Suppressor macrophage treated with lipopolysaccharide for 4 hours (primary cell): ENCODE measurements at places on chromosomes 11 and 22.
A peak's percentile ranks its signal among the peaks of the same experiment; 100 is the strongest.

DNA sequence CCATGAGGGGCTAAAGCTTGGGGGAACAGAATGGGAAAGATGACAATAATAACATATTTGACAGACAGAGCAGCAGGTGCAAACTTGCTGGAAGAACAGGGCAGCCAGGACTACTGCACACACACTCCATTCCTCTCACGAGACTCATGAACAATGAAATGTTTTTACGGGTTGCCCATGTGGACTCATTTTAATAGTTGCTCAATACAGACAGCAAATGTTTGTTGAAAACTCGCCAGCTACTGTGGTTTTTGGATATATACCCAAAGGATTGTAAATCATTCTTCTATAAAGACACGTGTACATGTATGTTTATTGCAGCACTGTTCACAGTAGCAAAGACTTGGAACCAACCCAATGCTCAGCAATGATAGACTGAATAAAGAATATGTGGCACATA is 10.3 kb downstream of the SYT13 start:
- DNase-seq, result no peak

GRCh38 chr11:97445561-97445960 is 1055.7 kb downstream of the JRKL start:
- DNase-seq, result no peak

DNA sequence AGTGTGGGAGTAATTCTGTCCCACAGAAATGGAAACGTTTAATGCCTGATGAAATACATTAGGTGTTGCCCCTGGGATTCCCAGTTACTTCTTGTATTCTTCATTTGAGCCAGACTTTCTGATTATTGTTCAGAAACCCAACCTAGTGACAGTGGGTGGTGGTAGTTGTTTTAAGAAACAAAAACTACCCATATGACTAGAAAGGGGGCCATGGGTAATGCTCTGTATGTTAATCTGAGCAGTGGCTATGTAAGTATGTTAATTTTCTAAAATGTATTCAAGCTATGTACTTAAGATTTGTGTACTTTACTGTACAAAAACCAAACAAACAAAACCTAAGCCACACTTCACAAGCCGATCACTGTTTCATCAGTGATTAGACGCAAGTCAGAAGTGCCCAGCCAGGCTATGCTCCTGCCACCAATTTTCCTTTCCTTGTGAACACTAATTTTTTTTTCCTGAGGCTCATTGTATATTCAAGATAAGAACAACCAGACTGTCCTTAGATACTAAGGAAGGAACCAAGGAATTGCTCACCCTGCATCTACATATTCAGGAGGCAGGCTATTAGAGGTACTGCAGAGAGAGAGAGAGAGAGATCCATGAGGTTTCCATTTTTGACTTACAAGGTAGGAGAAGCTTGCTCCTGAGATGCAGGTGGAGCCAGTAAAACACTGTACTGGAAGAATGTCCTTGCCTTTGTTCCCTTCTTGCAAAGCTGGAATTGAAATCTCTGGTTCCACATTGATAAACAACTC is 122.7 kb downstream of the DBX1 start:
- DNase-seq, result no peak

GRCh38 chr22:32693102-32693501 is 108.4 kb upstream of the TIMP3 start:
- no peak for DNase-seq

DNA sequence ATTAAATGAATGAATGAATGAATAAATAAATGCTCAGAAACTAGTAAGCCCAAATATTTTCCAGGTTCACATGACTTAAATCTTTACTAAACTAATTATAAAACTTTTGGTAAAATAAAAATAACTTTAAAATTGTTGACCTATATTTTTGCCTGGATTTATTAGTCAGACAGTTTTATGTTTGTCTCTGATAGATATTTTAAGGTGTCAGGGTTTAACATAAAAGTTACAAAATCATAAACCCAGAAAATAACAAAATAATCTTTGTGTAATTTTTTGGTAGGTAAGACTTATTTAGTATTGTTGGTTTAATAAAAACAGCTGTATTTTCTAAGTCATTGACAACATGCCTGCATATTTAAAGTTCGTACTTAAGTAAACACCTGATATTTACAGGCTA is 27.4 kb upstream of the HEPHL1 start:
- DNase-seq, result no peak

DNA sequence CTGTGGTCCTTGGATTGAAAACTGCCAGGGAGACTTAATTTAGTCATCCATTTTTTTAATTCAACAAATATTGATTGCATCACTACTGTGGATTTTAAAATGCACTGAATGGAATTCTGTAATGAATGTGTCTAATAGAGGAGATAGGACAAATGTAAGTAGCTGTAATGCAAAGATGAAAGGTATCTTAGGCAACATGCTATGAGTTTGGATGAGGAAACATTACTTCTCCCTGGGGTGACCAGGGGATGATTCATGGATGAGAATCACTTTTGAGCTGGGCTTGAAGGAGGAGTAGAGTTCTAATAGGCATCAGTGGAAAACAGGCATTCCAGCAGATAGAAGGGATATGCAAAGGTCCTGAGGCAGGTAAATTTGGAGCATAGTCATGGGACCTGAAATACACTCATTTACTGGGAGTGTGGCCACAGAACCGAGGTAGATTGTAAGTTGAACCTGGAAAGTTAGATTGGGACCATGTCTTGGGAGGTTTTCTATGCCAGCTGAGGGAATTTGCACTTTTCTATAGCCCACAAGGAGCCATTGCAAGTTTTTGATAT is 43.4 kb downstream of the PKNOX2 start:
- DNase-seq, result peak; percentile 1

GRCh38 chr11:87397011-87397865 is 359.5 kb downstream of the TMEM135 start:
- peak; percentile 26 for DNase-seq

GRCh38 chr11:102135256-102135655 is 25.0 kb downstream of the YAP1 start:
- DNase-seq, result no peak

DNA sequence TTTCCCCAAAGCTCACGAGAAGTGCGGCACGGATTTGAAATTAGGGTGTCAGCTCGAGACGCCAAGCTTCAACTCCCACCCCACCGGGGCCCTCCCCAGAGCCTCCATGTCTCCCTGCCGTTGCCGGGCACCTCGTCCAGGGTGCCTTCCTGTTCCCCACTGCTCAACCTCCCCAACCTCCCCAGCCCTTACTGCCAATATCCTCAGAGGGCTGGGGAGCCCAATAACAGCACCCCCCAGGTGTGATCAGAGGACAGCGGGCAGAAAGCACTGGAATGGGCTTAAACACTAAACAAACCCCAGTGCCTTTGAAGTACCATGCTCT is 1336.4 kb downstream of the TBC1D22A start:
- no peak for DNase-seq

DNA sequence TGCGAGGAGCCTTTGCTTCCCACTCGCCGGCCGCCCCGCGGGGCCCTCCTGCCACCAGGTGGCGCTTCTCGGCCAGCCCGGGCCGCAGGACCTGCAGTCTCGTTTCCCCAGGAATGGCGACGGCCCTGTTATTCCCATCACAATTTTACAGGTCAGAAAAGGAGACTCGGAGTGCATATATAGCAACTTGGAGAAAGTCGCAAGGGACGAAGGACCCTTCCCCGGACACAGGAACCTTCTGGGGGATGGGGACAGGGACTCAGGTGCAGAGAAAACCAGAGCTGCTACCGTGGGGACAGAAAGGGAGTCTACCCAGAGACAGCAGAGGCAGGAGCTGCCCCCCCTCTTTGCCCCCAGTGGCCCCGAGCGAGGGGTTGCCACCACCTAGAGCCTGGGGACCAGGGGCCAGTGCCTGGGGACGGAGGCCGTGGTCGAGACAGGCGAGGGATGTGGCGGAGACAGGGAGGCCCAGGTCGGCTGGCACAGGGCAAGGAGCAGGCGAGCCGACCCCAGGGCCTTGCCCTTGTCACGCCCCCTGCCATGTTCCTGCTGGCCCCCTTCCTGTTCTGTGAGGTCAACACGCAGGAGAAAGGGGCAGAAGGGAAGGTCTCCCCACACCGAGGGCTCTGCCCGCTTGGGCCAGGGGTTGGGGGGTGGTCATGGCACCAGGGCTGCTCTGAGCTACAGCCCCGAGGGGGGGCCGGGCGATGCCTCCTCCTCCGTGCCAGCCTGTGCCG is 3.5 kb upstream of the KRTAP5-6 start:
- DNase-seq, result peak; percentile 80

DNA sequence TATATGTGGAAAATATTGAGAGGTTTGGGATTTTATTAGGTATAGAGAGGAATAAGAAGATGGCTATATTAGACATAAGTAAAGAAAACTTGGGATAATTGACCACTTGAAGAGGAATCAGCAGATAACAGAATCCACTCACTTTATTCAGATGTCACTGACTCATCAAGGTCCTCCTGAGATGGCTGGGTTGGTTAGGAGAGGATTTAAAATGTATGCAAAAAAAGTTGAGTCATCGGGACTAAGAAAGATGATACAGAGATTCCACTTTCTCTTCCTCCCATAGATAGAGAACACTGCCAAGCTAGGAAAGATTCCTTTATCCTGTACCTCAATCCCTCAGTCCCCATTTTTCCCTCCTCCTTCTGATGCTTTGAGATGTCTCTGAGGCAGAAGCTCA is at the start of gene OR6A2:
Gene OR6A2, minus strand, starts transcription at position 288 of the 400 bp plus-strand sequence. CDS start 3,981 bp downstream, outside the sequence.
- peak; percentile 22 for DNase-seq

- no peak for DNase-seq
Measured at GRCh38 chr11:68040957-68041591, 2.2 kb downstream of the TCIRG1 start.

GRCh38 chr11:13318498-13319295 is 41.1 kb downstream of the BMAL1 start:
- DNase-seq, result peak; percentile 39

DNA sequence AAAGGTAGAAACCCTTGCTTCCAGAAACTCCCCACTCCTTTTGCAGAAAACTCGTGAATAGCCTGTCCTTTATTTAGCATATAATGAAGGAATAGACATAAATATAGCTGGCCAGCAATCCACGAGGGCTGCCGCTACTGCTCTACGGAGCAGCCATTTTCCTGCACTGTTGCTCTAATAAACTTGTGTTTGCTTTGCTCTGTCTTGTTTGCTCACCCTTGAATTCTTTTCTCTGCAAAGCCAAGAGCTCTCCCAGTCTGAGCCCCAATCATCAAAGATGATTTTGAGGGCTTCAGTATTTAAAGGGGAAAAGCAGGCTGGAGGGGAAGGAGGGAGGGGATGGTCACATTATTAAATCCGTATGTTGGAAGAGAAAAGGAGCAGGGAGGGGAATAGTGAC is 16.6 kb upstream of the CHKA start:
- DNase-seq, result no peak

DNA sequence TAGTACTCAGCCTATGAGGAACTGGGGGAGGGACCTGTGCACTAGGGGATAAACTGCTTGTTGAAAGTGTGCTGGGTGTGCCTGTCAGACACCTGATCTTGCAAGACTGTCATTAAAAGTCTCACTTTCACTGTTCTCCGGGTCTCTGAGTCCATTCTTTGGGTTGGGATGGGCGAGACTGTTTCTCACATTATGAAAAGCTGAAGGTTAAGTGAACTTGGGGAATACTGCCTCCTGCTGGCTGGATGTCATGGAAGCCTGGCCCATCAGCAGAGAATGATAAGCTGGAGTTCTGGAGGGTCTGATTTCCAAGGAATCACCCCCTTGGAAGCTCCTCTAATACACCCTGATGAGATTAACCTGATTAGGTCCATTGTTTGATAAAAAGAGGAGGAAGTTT is 9.0 kb upstream of the VPREB1 start:
- DNase-seq, result peak; percentile 58

GRCh38 chr11:45045683-45046471 is 95.2 kb upstream of the TP53I11 start:
- peak; percentile 73 for DNase-seq

GRCh38 chr11:107504981-107505380 is 47.4 kb upstream of the CWF19L2 start:
- no peak for DNase-seq

- DNase-seq, result no peak
Measured at GRCh38 chr11:3096909-3097530, 39.8 kb upstream of the CARS1 start.

GRCh38 chr11:111088847-111089355 is 156.6 kb upstream of the POU2AF2 start:
- no peak for DNase-seq

GRCh38 chr11:64878223-64878493 is 263 bp downstream of the EHD1 start:
- DNase-seq, result no peak

- DNase-seq, result no peak
Measured at GRCh38 chr11:38282718-38283117, 1684.7 kb upstream of the RAG2 start.

- DNase-seq, result no peak
Measured at GRCh38 chr11:134425816-134426536, 13.9 kb upstream of the B3GAT1 start.

DNA sequence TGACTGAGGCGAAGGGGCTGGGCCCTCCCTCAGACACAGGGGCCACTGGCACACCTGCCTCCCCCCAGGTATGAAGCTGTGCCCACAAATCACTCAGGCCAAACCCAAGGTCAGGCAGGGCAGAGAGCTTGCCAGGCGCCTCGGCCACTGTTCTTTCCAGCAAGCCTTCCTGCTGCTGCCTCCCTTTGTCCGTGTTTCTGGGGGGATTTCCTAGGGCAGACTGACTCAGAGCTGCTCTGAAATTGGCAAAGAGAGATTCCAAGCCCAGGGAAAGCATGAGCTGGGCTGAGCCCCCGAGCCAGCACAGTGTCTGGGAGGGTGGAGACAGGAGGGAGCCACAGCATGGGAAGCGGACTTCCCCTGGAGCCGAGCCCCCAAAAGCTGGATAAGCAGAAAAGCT is 33.2 kb downstream of the PPP2R1B start:
- DNase-seq, result peak; percentile 5

- no peak for DNase-seq
Measured at GRCh38 chr11:8766988-8767374, 84.4 kb downstream of the RPL27A start.

DNA sequence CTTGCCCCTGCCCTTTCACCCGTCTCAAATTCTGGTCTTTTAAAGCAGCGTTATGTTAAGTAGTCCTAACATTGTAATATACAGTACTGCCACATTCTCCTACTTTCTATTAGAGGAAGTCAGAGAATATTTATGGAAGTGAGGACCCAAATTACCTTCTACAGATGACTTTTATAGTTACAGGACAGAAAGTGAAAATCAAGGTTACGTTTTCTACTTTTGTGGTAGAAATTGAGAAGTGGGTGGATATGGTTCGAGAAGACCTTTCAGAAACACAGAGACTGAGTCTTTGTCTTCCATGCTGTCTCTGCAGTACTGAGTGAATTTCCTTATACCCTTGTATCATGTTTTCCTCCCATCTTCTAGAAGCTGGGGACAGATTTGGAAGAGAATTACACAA is 17.1 kb downstream of the SC5D start:
- no peak for DNase-seq
